ENCODE measurements at places on chromosomes 16 and 17. TPM values are rescaled to one million over a fixed set of nuclear protein-coding genes. Genes with fewer than 3 reads are reported as not detected.

The CA7 gene
- 11.3 TPM for total RNA-seq

- no peak for DNase-seq
Measured at GRCh38 chr17:41510251-41511065, 5.0 kb upstream of the KRT13 start.

The CPHXL2 gene
- not detected for total RNA-seq

DNA sequence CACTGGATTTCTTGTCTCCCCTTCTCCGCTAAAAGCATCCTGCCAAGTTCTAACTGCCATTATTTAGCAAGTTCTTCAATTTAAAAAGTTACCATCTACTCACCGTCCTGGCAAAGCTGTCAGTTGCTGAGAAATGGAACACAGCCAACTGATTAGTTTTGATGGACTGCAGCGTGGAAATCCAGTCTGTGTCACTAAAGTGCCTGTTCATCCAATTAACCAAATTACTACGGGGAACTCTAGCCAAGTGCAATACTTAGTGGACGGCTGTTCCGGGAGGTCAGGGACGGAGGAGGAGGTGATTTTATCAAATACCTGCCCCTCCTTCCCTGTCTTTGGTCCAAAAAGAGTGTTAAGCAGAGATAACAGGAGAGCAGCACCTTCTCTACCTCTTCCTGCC lies 260.7 kb downstream of the MAF start:
- DNase-seq, result no peak

The BEAN1 gene
- 9.1 TPM for total RNA-seq

The C16orf89 gene
- 36.4 TPM for total RNA-seq

- DNase-seq, result no peak
Measured at GRCh38 chr17:73029021-73029420, 63.5 kb downstream of the SLC39A11 start.

DNA sequence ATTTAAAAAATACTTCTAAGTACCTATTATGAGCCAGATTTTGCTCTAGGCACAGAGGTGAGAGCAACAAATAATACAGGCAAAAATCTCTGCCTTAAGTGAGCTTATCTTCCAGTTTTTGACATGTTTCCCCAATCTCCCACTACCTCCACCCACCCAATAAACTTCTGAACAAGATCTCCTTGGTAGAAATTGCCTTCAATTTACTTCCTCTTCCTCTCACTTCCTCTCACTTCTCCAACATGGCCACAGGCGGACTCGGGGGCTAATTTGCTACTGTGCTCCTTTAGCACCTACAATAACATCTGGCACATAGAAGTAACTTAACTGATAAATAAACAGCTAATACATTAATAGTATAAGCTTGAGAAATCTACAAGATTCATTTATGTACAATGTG lies 82.6 kb downstream of the CACNG1 start:
- DNase-seq, result no peak

DNA sequence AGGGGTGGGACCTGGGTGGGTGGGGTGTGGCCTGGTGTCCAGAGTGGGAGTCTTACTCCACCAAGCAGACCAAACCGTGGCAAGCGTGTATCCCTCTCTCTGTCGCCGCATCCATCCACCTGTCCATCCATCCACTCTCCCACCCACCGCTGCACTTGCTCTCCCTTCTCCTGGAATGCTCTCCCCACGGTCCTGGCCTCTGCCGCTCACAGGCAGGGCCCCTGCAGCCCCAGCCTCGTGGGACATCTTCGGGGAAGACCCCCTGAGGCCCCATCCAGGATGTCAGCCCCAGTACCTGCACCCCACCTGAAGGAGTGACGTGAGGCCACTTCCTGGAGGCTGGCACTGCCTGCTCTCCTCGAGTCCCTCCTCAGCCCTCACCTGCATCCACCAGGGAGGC lies 189.5 kb upstream of the GSE1 start:
- peak; percentile 13 for DNase-seq

- no peak for DNase-seq
Measured at GRCh38 chr17:41818024-41818423, 5.2 kb downstream of the FKBP10 start.

GRCh38 chr17:44788139-44788538 lies 29.4 kb downstream of the ADAM11 start:
- no peak for DNase-seq

DNA sequence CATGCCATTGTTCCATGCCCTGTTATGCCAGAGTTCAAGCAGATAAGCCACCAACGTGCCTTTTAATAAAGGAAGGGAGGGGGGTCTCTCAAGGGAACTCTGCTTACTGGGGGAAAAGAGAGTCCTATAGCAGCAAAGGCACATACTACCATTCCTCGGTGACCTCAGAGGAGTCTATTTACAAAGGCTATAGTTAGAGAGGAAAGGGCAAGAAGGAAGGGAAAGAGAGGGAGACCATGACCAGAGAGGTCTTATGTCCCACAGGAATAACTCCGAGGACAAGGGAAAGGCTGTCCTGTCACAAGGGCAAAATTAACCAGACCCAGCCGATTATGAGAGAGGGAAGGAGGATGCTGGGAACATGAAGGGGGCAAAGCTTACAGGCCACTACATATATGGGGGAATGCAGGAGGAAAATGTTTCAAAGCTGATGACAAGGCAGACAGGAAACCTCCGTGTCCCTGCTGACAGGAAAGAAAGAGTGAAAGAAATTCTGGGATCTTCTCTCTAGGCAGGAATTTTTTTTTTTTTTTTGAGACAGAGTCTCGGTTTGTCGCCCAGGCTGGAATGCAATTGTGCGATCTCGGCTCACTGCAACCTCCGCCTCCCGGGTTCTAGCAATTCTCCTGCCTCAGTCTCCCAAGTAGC lies 51.5 kb downstream of the HIC1 start:
- no peak for DNase-seq

GRCh38 chr17:75998327-75998795 lies 2.3 kb upstream of the CDK3 start:
- no peak for DNase-seq

The OTOP3 gene
- total RNA-seq, result not detected

DNA sequence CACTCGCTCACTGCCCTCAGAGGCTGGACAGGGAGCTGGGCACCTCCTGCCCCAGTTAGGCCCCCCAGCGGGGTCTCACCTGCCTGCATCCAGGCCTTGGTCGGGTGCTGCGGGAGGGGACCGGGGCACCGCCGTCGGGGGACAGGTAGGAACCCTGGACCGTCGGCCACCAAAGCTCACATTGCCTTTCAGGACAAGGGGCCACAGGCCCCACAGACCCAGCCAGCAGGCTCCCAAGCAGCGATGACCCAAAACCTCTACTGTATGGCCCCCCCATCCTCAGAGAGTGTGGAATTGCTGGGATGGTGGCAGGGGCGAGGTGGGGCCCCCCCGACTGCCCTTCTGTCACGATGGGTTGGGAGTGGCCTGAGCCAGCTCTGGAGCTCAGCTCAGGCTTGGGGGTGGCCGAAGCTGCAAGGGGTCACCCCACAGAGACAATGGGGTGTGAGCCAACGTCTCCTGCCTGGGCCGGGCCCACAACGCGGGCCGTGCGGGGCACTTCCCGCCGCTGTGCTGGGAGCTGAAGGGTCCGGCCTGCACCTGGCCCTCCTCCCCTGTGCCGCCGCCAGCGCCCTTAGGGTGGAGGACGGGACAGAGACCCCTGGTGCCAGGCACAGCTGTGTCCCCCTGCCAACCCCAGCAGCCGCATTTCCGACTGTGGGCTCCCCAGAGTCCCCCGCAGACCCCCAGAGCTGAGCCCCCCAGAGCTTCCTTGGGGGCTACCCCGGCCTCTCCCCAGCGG lies 498 bp downstream of the IGFALS start:
- peak; percentile 24 for DNase-seq

- DNase-seq, result no peak
Measured at GRCh38 chr17:2929881-2930533, 133.4 kb downstream of the OR1D5 start.

GRCh38 chr17:19265755-19266154 lies 28.6 kb downstream of the EPN2 start:
- no peak for DNase-seq

DNA sequence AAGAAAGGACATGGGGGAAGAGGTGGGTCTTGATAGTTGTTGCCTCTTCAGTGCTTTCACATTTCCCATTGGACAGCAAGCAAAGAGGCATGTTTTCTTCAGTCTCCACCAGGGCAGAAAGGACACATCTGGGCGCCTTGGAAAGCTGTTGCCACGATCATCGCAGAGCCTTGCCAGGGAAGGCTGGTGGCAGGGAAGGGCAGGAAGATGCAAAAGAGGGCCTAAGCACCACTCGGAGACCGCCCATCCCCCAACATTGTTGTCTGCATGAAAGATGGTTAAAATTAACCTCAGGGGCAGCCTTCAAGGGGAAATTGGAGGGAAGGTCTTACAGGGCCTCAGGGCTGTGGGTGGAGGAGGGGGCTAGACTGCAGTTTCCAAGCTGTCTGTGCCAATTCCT lies 114.2 kb downstream of the SOX9 start:
- DNase-seq, result no peak

GRCh38 chr17:47287639-47288038 lies 34.0 kb downstream of the ITGB3 start:
- no peak for DNase-seq
